ENCODE measurements at places on chromosomes 7 and 10. TPM values are rescaled to one million over a fixed set of nuclear protein-coding genes. Genes with fewer than 3 reads are reported as not detected.

DNA sequence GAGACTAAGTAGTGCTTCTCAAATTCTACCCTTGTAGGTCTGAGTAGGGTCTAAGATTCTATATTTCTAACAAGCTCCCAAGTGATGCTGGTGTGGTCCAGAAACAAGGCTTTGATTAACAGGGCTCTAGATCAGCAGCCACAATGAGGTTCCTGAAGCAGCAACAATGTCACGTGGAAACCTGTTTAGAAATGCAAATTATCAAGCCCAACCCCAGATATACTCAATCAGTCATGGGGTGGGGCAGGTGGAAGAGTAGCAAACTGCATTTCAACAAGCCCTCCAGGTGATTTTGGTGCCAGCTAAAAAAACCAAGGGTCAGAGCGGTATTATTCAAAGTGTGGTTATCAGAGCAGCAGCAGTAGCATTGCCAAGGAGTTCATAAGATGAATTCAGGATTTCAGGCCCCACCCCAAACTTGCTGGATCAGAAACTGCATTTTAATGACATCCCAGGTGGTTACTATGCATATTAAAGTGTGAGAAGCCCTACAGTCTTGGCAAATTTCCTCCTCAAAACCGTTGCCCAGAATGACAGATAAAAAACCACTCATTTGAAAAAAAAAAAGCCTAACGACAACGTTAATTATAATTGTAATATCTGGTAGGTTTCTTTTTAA lies 199.2 kb downstream of the AHR start:
- no peak for DNase-seq
- H3K27ac ChIP-seq, result no peak overlapping the region
- H3K36me3 ChIP-seq, result no peaks in the 10 kb centered on the region
- no peak overlapping the region for H3K4me3 ChIP-seq
- H3K27me3 ChIP-seq, result no peaks in the 10 kb centered on the region
- peaks cover 3% of the 10 kb centered on the region for H3K4me1 ChIP-seq

- H3K27me3 ChIP-seq, result peaks cover 3% of the 10 kb centered on the region
- no peak for DNase-seq
- no peaks in the 10 kb centered on the region for H3K36me3 ChIP-seq
- no peak overlapping the region for H3K27ac ChIP-seq
Measured at GRCh38 chr7:35570937-35571336, 124.0 kb downstream of the HERPUD2 start.

DNA sequence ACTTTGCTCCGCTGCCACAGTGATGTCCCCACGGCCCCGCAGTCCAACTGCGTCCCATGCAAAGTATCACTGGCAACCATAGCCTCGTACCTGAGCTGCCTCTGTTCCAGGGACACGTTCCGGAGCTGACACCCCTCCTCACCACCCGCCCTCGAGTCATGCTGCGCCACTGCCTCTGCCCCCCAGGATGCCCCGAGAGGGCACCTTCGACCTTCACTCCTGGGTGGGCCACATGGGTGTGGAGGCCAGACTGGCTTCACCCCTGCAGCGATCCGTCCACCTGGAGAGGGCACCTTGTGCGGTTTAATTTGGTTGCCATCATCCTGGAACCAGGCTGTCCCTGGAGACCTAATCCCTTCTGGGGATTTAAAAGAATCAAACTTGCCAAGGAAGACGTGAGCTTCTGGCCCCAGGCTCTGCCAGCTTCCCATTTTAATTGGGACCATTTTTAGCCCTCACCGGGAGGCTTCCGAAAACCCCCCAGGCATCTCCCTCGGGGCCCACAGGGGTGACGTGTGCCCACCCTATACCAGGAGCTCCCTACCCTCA lies 19.2 kb upstream of the TNRC18 start:
- no peaks in the 10 kb centered on the region for H3K4me1 ChIP-seq
- no peak overlapping the region for H3K27ac ChIP-seq
- H3K4me3 ChIP-seq, result no peak overlapping the region

DNA sequence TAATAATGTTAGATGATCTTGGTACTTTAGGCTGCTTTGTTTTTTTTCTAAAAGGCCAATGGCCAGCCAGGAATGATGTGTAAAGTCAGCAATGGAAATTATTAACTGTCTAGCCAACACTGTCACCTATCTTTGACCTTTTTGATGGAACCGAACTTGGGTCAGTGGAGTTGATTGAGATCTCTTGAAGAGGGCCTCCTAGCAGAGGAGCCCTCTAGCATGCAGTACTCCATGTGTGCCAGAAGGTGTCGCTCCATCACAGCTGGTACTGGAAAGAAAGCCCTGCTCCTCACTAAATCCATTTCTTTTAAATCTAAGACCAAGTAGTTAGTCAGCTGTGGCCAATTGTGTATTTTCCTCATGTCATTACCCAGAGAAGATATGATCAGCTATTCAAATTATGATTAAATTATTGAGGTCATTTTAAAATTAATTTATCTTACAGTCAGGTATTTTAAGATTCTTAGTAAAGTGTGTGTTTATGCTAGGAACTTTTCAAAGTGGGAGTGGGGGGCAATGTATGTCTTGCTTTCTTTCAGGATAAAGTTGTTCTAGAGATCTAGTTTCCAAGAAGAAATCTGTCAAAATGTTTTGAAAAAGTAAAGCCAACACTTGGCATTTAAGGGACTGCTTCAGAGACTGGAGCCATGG lies 33.1 kb upstream of the CROT start:
- H3K27ac ChIP-seq, result no peak overlapping the region
- H3K4me1 ChIP-seq, result no peaks in the 10 kb centered on the region
- no peak overlapping the region for H3K4me3 ChIP-seq

Gene FAM241B
- 10.9 TPM for total RNA-seq

DNA sequence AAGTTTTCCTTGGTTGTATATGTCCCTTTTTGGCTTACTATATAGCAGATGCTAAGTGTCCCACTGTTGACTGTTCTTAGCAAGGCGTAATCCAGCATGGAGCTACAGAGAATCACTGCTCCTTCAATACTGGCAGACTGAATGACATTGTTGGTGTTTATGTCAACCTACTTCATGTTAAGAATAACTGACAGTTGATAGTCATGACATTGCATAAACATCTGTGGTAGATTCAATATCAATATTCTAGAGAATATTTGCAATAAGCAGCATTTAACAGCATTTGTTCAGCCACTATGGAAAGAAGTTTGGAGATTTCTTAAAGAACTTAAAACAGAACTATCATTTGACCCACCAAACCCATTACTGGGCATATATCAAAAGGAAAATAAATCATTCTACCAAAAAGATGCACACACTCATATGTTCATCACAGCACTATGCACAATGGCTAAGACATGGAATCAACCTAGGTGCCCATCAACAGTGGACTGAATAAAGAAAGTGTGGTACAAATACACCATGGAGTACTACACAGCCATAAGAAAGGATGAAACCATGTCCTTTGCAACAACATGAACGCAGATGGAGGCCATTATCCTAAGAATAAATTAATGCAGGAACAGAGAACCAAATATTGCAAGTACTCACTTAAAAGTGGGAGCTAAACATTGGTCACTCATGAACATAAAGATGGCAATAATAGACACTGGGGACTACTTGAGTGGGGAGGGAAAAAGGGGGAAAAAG lies 88.7 kb downstream of the IMMP2L start:
- peaks cover 21% of the 10 kb centered on the region for H3K36me3 ChIP-seq
- no peak overlapping the region for H3K27ac ChIP-seq
- H3K4me3 ChIP-seq, result no peak overlapping the region
- H3K4me1 ChIP-seq, result no peaks in the 10 kb centered on the region
- H3K27me3 ChIP-seq, result no peaks in the 10 kb centered on the region
- no peak for DNase-seq

Gene RPEL1
- total RNA-seq, result not detected

Gene BAIAP2L1
- 4.5 TPM for total RNA-seq

DNA sequence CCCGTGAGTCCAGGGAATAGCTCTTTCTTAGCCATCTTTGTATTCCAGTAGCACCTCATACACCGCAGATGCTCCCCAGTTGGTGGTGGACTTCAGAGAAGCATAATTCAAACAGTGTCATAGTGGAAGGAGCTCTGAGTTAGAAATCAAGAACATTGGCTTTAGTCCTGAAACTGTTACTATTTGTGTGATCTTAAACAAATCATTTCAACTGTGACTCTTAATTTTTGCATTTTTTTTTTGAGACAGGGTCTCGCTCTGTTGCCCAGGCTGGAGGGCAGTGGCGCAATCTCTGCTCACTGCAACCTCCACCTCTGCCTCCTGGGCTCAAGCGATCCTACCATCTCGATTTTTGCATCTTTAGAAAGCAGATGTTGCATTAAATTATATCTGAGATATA lies 1.8 kb downstream of the BPGM start:
- H3K36me3 ChIP-seq, result peaks cover 8% of the 10 kb centered on the region
- H3K4me3 ChIP-seq, result no peak overlapping the region
- H3K27me3 ChIP-seq, result no peaks in the 10 kb centered on the region
- DNase-seq, result no peak
- H3K4me1 ChIP-seq, result peaks cover 28% of the 10 kb centered on the region

Gene CTAGE4
- total RNA-seq, result 3.6 TPM

All from activated CD4-positive, alpha-beta memory T cell treated with anti-CD3 and anti-CD28 coated beads for 36 hours (primary cell).